ENCODE measurements at places on chromosomes 11 and 22.

- H3K27me3 ChIP-seq, result no peaks in the 10 kb centered on the region
- no peaks in the 10 kb centered on the region for H3K36me3 ChIP-seq
- DNase-seq, result peak; percentile 73
These were observed 45.3 kb upstream of the ADA2 start for GRCh38 chr22:17264321-17265052.

GRCh38 chr11:111209543-111210355, 35.8 kb upstream of the POU2AF2 start:
- no peak for DNase-seq
- H3K27me3 ChIP-seq, result no peaks in the 10 kb centered on the region
- H3K4me1 ChIP-seq, result no peaks in the 10 kb centered on the region
- no peaks in the 10 kb centered on the region for H3K36me3 ChIP-seq
- no peak overlapping the region for H3K4me3 ChIP-seq

DNA sequence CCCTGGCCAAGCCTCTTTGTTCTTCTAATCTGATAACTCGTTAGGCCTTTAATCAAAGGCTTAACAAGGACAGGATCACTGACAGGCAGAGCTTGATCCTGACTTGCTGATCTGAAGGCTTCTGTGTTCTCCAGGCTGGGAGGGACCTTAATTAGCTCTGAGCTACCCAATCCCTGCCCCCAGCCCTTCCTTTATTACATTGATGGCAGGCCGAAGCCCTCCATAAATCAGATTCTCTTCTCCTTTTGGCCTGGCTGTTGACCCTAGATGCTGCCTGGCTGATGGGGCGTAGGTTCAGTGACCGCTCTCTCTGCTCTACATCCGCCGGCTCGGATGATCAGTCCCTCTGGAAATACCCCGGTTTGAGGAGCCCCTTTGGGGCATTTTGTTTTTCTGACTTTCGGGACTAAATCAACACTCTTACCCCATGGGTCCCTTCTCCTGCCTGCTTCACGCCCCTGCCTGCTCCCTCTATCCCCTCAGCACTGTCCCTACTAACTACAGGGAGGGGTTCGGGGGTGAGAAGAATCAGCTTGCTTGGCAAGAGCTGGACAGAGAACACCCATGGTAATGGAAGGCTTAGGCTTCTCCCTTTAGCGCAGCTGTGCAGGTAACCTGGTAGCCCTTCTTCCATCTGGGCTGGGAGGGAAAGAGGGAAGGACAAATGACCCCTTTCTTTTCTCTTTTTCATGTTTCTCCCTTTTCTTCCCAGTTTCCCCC, 10.0 kb upstream of the RRM1 start:
- H3K27ac ChIP-seq, result no peak overlapping the region
- H3K4me3 ChIP-seq, result no peak overlapping the region
- no peak for DNase-seq
- no peaks in the 10 kb centered on the region for H3K4me1 ChIP-seq
- no peaks in the 10 kb centered on the region for H3K36me3 ChIP-seq

GRCh38 chr22:44520465-44521094, 22.5 kb upstream of the RTL6 start:
- no peak overlapping the region for H3K27ac ChIP-seq
- H3K4me1 ChIP-seq, result peaks cover 10% of the 10 kb centered on the region
- no peak overlapping the region for H3K4me3 ChIP-seq
- DNase-seq, result no peak

GRCh38 chr11:133776671-133777367, 68.5 kb downstream of the SPATA19 start:
- H3K36me3 ChIP-seq, result no peaks in the 10 kb centered on the region
- no peak for DNase-seq
- H3K27ac ChIP-seq, result no peak overlapping the region
- H3K4me1 ChIP-seq, result no peaks in the 10 kb centered on the region

DNA sequence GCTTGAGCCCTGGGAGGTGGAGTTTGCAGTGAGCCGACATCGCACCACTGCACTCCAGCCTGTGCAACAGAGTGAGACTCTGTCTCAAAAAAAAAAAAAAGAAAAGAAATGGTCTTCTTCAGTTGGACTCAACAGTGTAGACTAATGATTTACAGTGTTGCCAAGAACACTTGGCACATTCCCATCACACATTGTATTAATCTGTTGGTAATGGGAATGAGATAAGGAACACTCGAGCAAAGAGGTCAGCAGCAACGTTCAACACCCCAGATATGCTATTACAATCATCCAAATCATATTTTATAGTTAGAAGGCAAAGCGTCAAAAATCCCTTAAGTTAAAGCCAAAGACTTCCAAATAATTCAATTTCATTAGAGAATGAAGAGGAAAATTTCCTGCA, 14.5 kb downstream of the CDON start:
- DNase-seq, result no peak
- no peaks in the 10 kb centered on the region for H3K36me3 ChIP-seq
- no peaks in the 10 kb centered on the region for H3K27me3 ChIP-seq
- no peak overlapping the region for H3K27ac ChIP-seq
- H3K4me3 ChIP-seq, result no peak overlapping the region
- H3K4me1 ChIP-seq, result peaks cover 9% of the 10 kb centered on the region

DNA sequence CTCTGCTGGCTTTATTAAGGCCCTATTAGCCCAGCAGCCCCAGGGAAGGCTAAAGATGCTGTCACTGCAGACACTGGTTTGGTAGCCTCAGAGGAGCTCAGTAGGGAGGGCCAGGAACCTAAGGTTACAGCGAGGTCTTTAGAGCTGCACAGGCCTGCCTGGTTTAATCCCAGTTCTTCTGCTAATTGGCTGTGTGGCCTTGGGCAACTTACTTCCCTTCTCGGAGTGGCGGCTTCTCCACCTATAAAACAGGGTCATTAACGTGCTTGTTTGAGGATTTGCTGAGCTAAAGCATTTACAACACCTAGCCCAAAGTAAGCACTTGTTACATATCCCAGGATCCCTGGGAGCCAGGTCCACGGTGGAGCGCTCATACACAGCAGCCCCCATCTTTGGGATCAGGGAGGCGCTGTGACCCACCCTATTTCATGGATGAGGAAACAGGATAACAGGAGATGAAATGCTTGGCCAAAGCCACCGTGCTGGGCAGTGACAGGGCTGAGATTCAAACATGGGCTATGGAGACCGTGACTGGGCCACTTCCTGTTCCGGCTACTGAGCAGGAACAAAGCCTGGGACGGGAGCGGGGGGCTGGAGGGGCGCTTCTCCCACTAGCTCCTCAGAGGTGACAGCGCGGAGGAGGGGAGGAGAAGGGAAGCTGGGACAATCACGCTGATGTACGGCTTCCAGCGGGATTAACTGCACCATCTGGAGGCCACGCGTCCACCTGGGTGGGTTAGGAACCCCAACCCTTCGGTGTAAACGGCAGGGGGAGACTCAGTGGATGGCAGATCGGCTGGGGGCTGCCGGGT, 61.5 kb downstream of the IGLL1 start:
- H3K36me3 ChIP-seq, result no peaks in the 10 kb centered on the region
- H3K27ac ChIP-seq, result peak overlapping the region; percentile 99
- H3K27me3 ChIP-seq, result no peaks in the 10 kb centered on the region
- DNase-seq, result no peak

DNA sequence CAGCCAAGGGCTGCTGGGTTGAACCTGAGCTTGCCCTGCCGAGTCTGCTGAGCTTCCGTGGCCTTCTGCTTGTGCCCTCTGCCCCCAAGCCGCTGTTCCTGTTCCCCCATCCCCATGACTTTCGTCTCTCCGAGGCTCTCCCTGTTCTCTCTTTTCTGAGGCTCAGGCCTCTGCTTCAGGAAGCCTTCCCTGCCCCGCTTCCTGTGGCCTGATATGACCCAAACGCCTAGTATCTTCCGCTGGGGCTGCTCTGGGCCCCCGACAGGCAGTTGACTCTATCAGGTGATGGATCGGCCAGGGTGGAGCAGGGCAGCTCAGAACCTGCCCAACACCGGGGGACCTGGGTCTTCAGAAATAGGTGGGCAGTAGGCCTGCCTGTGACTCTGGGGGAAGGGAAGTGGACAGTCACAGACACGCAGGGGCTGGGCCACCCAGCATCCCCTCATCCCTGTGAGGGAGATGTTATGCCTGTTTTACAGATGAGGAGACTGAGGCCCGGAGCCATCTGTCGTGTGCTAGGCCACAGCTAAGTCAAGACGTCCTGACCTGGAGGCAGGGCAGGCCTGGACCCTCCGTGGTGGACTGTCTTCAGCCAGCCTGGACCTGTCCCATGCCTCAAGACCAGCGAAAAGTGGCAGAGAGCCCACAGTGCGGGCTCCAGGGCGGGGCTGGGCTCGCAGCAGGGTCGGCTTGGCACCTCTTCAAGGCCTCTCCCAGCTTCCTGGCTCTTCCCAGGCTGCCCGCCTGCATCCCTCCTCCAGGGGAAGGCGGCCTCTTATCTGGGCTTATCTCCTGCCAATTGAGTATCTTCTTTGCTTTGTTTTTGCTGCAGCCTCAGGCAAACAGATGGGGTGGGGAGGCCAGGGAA, 16.2 kb downstream of the BAD start:
- peak overlapping the region; percentile 15 for H3K4me3 ChIP-seq
- DNase-seq, result peak; percentile 71
- H3K27me3 ChIP-seq, result no peaks in the 10 kb centered on the region
- peak overlapping the region; percentile 87 for H3K27ac ChIP-seq

DNA sequence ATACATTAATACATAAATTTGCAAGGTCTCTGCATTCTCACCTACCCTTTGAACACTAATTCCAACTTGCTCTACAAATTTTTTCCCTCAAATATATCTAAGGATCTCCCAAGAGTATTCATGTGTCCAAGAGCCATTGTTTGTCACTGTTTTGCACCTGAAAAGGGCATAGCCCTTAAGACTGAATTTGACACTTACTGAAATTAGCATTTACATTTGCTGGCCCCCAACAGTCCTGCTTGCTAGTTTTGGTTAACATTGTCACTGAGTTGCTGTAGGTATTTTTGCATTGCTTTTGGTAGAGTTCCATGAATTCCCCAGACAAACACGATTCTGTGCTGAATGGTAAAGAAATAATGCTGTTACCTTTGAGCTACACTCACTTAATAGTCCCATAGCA, 57.3 kb downstream of the KCNA4 start:
- H3K27ac ChIP-seq, result no peak overlapping the region
- no peaks in the 10 kb centered on the region for H3K36me3 ChIP-seq
- H3K27me3 ChIP-seq, result no peaks in the 10 kb centered on the region
- DNase-seq, result no peak

DNA sequence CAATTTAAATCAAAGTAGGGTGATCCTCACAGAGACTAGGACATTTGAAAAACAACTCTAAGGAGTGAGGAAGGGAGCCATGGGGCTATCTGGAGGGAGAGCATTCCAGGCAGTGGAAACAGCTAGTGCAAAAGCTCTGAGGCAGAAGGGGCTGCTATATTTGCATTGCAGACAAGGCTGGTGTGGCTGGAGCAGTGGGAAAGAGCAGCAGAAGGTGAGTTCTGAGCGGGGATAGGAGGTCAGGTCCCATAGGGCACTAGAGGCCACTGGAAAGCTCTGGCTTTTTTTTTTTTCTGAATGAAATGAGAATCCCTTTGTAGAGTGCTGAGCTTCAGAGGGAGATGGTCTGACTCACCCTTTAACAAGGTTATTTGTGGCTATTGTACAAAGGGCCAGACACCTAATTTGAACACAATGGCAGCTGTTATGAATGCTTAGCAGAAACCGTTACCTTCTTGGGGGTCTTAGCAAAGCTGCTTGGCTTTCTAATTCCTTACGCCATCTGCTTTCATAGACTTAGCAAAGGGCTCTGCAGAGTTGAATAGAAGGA, 291.6 kb downstream of the BUD13 start:
- no peak for DNase-seq
- H3K27ac ChIP-seq, result no peak overlapping the region
- peaks cover 2% of the 10 kb centered on the region for H3K27me3 ChIP-seq
- H3K36me3 ChIP-seq, result no peaks in the 10 kb centered on the region
- no peak overlapping the region for H3K4me3 ChIP-seq

DNA sequence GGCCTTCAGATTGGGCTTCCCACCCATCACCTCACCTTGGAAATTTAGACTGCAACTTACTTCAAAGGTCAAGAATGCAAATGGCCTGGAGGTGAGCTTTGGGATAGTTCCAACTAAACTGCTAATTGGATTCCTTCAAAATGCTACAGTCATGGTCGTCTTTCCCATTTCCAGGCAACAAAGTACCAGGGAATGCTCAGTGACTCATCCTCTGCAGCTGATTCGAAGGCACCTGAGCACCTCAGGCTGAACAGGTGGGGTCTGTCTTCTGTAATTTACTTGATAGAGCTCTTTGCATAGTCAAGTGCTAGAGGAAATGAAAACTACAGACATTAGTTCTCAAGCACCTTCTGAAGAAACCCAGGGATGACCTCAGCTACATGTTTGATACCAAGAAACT, 20.5 kb upstream of the FSHB start:
- H3K27ac ChIP-seq, result no peak overlapping the region
- no peaks in the 10 kb centered on the region for H3K4me1 ChIP-seq
- no peaks in the 10 kb centered on the region for H3K27me3 ChIP-seq
- no peaks in the 10 kb centered on the region for H3K36me3 ChIP-seq
- H3K4me3 ChIP-seq, result no peak overlapping the region
- DNase-seq, result peak; percentile 13

GRCh38 chr11:46321757-46322156, 25.5 kb upstream of the DGKZ start:
- no peaks in the 10 kb centered on the region for H3K27me3 ChIP-seq
- H3K4me1 ChIP-seq, result no peaks in the 10 kb centered on the region
- H3K4me3 ChIP-seq, result no peak overlapping the region

DNA sequence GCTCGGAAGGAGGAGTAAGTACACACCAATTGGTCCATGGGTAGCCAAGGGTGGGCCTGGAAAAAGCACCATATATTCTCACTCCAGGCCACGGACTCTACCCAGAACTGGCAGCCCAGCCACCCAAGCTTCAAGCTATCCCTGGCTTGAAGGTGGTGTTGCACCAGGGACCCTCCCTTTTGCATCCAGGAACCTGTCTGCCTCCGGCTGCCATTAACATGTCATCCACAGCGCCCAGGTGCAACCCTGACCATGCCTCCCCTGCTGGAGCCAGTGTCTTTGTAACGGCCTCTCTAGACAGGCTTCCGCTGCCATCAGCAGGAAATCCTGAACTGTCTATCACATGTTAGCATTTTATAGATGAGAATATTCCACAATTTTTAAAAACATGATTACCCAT, 2158.5 kb upstream of the RAG2 start:
- no peak overlapping the region for H3K4me3 ChIP-seq
- no peaks in the 10 kb centered on the region for H3K4me1 ChIP-seq
- no peaks in the 10 kb centered on the region for H3K36me3 ChIP-seq

DNA sequence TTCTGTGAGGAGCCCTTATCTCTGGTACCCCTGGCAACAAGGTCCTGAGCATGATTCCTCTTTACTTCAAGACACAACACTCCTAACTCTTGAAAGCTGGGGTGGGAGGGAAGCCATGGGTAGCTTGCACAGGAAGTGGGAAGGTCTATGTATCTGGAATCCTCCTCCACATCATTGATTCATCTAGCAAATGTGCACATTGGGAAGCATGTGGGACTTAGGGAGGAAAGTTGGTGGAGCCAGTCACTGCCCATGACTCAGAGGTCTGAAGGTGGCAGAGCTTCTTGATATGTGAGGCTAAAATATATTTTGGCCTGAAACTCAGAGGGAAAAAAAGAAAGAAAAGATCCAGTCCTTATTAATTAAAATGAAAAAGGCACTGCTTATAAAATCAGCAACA, 1000.9 kb downstream of the DLG2 start:
- H3K4me3 ChIP-seq, result no peak overlapping the region
- no peak for DNase-seq
- no peaks in the 10 kb centered on the region for H3K36me3 ChIP-seq
